Stimulated activated CD4-positive, alpha-beta T cell treated with anti-CD3 and anti-CD28 coated beads, Interleukin-2, amount 100 ng/mL, for 4 hours (primary cell): ENCODE measurements at places on chromosomes 11 and 22.

DNA sequence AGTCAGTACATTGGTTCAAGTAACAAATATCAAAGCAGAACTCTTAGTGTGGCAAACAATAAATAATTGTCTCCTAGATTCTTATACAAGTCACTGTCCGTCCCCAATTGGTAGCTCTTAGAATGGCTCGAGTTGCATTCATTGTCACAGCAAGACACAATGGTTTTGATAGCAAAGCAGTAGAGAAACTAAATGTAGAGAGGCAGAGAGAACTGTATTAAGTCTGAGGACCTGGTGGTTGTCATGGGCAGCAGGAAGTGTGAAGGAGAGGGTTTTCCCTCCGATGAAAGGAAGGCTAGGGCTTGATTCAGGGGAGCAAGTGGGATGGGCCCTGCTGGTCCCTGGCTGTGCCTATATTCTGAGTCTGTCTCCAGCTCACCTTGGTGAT lies 36.6 kb downstream of the RCOR2 start:
- DNase-seq: no peak

DNA sequence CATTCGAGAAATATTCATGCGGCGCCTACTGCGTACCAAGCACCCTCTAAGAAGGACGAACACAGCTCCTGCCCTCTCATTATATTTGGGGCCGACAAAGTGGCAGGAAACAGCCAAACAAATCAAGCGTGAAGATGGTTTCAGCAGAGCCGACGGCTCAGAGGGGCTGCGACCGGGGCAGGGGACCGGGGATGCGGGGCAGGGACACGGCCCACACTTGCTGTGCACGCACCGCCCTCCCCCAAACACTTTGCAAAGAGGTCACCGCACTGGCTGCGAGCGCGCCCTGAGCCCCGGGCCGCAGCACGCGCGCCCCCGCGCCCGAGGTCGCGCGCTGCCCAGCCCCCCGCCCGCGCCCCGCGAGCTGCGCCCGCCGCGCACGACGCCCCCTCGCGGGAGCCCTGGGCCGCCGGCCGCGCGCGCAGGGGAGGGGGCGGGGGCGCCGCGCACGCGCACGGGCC lies 255 bp upstream of the SYNGR1 start:
- DNase-seq: no peak

DNA sequence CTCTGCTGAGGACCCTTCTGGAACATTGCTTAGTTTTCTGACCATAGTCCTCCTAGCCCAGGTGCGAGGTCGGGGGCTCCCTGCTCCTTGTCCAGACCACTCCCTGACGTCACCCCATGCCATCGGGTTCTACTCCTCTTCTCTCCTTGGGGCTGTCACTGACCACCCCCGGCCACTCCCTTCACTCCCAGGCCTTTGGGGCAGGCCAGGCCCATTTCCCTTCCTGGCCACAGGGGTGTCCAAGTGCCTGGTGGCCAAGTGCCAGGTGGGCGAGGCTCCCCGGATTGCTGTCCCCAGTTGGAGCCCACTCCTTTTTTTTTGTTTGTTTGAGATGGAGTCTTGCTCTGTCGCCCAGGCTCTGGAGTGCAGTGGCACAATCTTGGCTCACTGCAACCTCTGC lies 19.5 kb downstream of the MRGPRD start:
- no peak for DNase-seq

DNA sequence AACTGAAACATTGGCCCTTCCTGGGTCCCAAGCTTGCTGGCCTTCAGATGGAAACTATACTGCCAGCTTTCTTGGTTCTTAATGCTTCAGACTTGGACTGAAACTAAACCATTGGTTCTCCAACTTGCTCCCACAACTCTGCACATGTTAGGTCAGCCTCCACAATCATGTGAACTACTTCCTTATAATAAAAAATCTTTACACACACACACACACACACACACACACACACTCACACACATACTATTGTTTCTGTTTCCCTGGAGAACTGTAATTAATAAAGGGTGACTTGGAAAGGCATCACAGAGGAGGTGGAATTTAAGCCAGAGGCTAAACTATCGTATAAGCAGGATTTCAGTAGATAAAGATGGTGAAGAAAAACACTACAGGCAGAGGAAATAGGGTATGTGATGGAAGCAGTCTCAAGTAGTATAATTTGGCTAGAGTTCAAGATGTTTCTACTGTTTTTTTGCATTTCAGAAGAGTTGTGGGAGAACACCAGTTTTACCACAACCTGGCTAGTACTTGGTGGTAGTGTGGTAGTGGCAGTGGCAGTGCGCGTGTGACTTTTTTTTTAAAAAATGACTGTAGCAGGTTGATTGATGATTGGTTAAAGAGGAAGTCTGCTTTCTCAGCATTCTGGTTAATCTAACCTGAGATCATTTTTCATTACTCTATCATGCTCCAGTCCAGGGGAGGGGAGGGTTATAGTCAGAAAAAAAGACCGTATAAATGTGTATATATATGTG lies 70.1 kb downstream of the PDE3B start:
- DNase-seq: no peak

GRCh38 chr11:1896923-1897322 lies 5.2 kb upstream of the PRR33 start:
- no peak for DNase-seq

DNA sequence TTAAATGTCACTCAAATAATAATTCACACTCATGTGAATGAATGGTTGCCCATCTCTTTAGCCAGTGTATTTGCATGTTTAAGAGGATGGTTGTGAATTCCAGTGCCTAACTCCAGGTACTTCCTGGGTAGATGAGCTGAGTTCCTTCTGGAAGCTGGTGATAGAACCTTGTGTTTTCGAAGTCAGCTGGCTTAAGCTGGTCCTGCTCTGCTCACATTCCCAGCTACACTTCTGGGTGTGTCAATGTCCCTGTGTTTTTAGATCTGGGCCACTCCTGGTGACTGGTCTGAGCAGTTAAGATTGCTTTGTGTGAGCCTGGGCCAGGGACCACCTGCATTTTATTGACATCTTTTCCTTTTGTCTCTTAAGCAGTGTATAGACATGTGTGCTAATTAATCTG lies 10.6 kb downstream of the TEAD1 start:
- DNase-seq: no peak

DNA sequence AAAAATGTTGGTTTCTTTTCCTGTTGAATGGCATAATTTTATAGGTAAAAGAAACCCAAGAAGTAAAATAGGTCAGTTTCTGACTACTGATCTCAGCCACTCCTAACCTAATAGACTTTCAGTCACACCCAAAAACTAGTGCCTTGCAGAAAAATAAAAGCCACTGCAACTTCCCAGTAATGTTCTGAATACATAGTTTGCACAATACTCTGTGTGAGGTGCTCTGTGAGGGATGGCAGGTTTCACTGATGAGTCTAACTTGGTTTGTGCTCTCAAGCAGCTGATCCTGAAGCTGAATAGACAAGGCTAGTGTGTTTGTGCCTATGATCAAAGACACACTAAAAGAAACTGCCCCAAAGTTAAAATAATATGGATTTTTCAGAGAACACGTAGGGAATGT lies 758.3 kb downstream of the NELL1 start:
- DNase-seq: no peak

GRCh38 chr22:38754751-38755154 lies 1.0 kb downstream of the SUN2 start:
- DNase-seq: no peak

DNA sequence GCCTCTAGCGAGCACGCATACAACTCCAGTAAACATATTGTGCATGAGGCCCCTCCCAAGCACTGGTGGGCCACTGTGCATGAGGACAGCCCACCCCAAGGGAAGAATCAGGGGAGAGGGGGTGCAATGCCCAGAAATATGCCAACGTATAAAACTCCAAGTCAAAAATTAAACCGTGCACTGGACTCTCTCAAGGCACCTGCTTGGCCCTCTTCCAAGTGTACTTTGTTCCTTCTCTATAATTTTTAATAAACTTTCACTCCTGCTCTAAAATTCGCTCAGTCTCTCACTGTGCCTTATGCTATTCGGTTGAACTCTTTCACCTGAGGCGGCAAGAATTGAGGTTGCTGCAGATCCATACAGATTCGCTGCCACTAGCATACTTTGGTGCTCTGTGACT lies 465.3 kb upstream of the TENM4 start:
- DNase-seq: no peak

- DNase-seq: no peak
These were observed 227.0 kb upstream of the NCAM1 start for GRCh38 chr11:112734207-112734606.

- DNase-seq: no peak
These were observed 8.4 kb upstream of the PATZ1 start for GRCh38 chr22:31354515-31354914.

GRCh38 chr11:29024386-29024785 lies 916.2 kb downstream of the METTL15 start:
- DNase-seq: no peak

GRCh38 chr11:107184986-107185385 lies 166.7 kb upstream of the GUCY1A2 start:
- no peak for DNase-seq

DNA sequence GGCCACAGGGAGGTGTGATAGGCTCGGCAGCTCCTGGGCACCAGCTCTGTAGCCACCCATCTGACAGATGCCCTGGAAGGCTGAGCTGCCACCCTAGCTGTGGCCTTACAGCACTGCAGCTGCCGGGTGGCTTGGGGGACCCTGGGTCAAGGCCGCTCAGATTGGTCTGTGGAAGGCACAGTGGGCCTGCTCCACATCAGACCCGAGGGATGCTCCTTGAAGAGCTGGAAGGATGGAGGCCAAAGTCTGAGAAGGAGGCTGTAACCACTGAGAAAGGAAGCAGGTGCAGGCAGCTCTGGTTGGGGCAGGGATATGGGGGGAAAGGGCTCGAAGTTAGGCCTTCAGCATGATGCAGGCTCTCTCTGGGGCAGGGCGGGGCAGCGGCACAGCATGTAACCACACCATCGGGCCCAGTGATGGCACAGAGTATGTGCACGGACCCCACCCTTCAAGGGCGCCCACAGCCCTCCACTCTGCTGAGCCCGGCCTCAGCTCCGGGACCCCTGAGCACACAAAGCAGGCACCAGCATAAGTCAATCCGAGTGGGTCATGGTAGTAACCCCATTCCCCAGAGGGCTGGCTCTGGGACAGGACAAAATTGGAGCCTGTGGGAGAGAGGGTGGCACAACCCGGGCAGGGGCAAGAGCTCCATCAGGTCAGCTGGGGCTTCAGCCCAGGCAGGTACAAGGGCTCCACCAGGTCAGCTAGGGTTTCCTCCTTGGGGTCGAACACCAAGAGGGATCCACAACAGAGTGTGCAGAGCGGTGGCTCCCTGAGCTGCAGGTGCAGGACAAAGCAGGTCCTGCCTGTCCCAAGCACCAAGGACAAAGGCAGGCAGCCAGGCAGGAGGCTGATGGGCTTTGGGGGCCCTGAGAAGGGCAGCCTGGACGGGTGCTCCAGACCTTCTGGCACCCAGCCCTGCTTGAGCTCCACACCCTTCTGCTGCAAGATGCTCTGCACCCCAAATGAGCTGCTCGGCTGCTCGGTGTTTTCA lies 1511.1 kb downstream of the BRD1 start:
- DNase-seq: no peak

DNA sequence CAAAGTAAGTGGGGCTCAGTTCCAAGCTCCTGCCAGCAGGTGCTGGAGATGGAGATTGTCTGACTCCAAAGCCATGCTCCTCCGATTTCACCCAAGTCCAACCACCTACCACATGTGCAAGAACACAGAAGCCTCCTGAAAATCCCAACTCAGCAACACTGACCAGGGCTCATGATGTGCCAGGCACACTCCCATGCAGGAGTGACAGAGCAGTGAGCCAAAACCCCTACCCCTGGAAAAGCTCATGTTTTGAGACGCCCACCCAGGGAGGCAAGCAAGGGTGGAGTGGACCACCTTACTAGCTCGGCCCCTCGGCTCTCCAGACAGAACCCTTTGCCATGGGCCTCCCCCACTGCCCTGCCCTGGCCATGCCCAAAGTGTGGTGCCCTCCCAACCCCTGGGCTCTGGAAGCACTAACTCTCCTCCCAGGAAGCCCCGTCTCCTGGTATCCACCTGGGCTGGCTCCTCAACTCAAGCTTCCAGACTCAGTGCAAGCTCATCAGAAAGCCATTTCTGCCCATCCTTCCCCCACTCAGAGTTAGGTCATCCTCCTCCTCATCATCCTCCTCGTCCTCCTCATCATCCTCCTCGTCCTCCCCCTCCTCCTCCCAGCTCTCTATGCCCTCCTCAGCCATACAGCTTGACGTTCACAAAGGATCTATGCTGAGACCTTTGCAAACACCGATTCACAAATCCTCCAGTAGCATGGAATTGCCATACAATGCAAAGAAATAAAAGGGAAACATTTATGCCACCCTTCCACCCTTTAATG lies 154.9 kb downstream of the MPPED1 start:
- no peak for DNase-seq

DNA sequence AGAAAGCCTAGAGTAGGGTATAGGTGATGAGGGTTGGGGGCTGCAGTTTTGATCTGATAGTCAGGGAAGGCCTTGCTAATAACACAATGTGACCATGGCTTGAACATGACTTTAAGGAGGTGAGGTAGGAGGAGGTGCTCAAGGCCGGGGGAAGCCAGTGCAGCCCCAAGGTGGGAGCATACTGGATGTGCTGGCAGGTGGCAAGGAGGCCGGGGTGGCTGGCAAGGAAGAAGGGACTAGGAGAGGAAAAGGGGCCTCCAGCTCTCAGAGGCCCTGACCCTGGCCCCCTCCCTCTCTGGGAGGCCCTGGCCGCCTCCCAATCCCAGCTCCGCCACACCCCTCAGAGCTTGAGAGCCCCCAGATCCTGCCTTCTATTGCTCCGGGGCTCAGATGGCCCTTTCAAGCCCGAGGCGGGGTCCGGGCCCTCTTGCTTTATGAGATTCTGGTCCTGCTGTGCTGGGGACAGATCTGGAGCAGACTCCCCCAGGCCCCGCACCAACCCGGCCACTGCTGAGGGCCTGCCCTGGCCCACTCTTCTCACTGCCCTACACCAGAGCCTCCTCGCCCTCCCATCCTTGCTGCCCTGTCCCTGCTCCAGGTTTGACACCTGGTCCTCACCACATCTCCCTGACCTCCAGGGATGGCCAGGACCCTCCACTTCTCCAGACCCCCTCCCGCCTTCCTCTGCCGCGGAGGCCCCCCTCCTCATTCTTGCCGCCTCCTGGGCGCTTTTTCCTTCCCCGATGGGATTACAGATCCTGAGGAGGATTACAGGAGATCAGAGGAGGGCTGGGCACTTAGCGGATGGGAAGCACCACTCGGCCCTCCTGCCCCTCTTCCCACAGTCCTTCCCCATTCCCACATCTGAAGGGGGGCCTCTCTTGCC lies 1.8 kb downstream of the PITPNM1 start:
- DNase-seq: no peak

- DNase-seq: no peak
These were observed 126.6 kb downstream of the DSCAML1 start for GRCh38 chr11:117670443-117670842.

DNA sequence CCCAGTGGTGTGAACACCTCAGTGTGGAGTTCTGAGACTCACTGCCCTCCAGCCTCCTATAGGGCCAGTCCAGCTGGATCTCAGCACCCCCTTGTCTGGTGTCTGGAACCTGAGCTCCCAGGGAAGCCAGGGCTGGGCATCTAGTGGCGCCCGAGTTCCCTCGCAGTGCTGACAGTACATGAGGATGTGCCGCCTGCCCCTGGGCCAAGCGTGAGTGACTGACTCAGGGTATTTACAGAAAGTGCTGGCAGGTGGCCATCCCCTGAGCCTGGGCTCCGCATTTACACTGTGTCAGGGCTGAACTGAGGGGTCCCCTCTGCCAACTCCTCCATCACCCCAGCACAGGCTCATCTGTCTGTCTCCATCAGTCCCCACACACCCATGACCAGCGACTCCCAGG lies 185.3 kb downstream of the BRD1 start:
- DNase-seq: no peak
